Stimulated activated CD8-positive, alpha-beta memory T cell treated with anti-CD3 and anti-CD28 coated beads, Interleukin-15, amount 100 ng/mL, for 24 hours (primary cell): ENCODE measurements at places on chromosomes 7 and 10.

- no peak for DNase-seq
Measured at GRCh38 chr7:134845461-134845860, 66.0 kb downstream of the CALD1 start.

DNA sequence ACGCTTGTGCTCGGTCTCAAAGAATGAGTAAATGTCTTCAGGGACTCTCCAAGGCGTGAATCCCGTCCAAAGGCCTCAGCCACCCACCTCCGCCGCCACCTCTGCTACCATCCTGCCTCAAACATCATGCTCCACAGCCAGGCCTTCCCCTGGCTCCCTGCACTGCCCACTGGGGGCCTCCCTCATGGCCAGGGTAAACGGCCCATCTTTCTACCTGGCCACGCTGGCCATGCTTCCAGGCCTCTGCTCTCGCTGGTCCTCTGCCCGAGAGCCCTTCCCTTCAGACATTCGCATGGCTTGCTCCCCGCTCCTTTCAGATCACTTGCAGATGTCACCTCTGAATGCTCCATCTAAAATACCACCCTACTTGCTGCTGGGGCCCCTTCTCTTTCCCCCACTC is 40.2 kb downstream of the ZNF783 start:
- no peak for DNase-seq

- DNase-seq = no peak
Measured at GRCh38 chr7:158443688-158444483, 143.7 kb downstream of the PTPRN2 start.

GRCh38 chr7:103343758-103344452 is 662 bp downstream of the DNAJC2 start:
- DNase-seq = peak; percentile 6

DNA sequence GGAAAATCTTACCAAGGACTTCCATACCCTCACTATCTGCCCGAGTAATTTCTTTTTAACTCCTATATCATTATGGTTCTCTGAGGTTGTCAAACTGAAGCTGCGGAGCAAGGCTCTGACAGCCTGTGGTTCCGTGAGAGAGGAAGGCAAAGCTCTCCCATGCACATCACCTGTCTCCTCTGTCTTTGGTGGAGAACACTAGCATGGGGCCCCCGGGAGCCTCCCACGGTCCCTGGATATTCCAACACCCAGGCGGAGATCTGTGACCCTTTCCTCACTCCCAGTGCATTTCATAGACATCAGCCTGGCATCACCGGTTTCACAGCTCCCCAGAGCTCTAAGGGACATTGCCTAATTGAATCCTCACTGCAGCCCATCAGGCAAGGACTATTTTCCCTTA is 10.4 kb downstream of the RBP4 start:
- DNase-seq = no peak

DNA sequence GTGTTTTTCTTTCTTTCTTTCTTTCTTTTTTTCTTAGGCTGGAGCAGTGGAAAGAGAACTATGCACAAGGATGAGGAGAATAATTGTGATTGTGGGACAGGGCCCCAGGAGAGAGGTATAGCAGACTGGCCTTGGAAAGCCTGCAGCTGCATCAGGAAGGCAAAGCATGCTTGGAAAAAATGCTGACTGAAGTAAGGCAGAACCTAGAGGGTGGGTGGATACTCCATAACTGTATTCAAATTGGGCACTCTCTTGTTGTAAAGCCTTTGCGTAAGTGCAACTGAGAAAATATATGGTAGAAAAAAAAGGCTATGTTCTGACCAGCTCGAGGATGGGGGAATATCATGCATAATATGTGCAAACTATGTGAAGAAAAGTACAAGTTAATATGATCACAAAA is 39.5 kb downstream of the PDK4 start:
- no peak for DNase-seq

DNA sequence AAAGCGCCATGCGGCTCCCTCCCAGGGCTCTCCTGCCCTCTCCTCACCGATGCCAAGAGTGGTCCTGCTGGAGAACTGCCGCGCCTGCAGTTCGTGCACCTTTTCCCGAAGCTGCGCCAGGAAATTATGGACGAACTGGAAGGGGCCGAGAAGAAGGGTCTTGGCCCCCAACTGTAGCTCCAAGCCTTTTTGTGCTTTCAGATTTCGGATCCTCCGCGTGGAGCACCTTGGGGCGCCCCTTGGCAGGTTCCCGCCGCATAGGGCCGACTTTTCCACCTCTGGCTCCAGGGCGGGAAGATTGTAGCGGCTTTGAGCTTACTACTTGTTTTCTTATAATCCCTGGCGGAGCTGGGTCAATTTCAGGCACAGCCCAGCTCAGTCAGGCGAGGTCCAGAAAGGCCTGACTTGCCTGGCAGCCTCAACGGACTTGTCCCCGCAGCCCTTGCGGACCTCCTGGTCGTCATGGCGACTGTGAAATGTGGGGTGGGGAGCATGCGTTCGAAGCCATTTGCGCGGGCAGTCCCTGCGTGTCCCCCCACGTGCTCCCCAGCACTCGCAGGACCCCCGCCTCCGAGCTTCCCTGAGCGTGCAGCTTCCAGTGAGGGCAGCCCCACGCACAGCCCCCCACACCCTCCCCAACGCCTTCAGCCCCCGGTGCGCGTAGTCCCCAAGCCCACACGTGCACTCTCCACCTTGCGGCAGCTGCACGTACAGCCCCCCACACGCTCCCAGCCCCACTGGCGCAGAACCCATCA is 129.9 kb downstream of the KBTBD2 start:
- no peak for DNase-seq

DNA sequence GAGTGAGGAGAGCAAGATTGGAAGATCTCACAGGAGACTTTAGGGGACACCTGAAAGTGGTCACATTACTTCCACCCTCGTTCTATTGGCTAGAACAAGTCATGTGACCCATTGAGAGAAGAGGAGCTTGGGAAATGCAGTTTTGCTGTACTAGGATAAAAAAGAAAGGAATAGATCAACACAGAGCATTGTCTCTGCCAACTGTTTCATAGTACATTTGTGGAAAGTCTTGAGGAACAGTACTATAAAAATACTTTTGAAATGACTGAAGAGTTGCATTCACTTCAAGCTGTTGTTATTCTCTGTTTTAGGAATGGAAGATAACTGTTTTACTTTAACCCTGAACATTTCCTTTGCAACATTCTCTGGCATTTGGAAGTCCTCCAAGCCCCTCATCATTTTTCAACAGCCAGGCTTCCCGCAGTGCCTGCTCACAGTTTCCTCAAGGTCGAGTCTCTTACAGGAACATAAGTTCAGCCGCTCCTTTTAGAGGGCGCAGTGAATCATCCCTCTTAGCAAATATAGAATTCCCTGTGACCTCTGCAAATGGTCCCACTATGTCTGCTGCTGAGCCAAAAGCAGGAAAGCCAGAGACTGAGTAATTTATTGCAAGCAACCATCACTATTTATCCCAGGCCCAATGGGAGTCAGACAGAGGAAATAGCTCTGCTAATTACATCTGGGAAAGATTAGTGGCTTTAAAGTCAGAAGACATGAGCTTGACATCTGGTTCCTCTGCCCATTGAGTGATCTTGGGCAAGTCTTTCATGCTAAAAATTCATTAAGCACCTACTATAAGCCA is 40.7 kb downstream of the MRPL32 start:
- no peak for DNase-seq

- DNase-seq = no peak
Measured at GRCh38 chr10:111756217-111757061, 427.1 kb downstream of the GPAM start.

- no peak for DNase-seq
Measured at GRCh38 chr10:121516093-121516865, 82.0 kb downstream of the FGFR2 start.

DNA sequence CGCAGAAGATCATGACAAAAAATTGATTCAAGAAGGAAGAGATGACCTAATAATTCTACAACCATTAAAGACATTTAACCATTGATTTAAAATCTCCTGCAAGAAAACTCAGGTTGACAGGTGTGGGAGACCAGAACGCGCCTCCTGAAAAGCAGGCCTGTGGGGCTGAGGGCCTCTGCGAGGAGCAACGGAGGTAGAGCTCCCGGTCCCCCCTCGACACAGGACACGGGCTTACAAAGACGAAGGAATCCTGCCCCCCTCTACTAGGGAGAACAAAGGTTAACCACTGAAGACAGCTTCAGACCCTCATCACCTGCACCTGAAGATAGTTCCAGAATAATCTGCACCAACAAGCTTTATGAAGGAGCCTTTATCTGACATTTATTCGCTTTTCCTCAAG is 55.9 kb upstream of the INPP5A start:
- DNase-seq = no peak

DNA sequence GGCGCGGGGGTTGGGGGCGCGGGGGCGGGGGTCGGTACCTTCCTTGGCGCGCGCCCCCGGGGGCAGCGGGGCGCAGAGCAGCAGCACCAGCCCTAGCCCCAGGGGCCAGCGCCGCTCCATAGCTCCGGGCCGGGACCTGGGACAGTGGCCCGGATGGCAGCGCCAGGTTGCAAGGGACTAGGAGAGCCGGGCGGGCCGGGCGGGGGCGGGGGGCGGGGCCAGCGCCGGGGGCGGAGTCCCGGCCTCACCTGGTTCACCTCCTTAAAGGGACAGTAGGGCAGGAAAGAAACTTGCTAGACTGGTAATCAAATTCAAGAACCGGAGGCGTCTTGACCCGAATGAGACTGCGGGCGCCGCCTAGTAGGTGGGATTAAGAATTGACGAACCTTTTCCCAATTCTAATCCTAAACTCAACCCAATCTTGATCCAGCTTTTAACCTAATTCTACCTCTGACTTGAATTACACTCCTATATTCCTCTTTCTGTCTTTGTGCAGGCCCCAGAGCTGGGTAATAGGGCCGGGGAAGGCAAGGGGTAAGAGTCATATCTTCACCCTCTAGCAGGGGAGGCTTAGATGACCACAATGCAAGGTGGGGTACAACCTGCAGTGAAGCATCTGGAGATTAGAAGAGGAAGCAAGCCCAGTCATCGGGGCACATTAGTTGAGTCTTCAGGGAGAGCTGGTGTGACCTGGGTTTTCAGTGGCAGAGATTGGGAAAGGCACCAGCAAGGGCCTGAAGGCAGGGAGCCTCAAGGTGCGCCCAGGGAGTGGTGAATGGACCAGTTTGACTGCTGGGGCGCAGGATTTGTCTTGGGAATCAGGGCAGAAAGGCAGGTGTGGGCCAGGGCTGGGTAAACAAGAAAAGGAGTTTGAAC is at the start of gene EPHA1:
Gene EPHA1 (minus strand): TSS at position 171 of the 876 bp plus-strand sequence. CDS start 51 bp downstream, at position 120.
- DNase-seq = no peak

DNA sequence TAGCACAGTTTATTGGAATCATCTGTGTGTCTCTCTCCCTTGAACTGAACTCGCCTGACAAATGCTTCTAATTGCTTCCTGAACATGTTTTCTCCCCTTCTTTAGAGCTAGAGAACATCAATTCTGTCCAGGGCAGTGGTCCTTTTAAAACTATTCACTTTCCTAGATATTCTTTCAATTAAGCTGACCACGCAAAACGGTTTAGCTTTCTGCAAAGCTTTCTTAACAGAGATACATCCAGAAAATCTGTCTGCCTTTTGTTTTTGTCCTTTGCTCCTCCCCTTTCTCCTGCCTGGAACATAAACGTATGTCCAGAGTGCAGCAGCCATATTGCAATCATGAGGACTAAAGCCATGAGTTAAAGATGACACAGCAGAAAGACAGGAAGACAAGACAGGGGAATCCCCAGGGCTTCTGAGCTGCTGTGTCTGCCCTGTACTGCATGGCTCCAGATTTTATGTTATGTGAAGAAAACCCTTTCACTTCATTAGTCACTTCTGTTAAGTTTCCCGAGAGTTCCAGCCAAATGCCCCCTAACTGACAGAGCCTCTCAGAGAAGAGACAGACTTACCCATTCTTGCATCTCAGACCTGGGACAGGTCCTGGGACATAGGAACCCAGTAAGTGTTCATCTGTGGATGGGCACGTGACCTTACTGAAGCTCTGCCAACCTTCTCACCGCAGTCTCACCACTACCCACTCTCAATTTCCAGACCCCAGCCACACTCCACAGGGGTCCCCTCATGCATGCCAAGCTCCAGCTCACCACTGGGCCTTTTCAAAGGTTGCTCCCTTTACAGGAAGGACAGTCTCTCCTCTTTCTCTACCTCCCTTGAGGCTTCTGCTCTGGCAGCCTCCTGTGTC is 35.0 kb upstream of the CPXM2 start:
- DNase-seq = no peak
